Fibroblast of the conjunctiva (primary cell): ENCODE measurements at places on chromosomes 4 and X.

- no peak for DNase-seq
These were observed 21.3 kb upstream of the CXCL6 start for GRCh38 chr4:73815145-73815544.

- no peak for DNase-seq
These were observed 24.2 kb downstream of the L1CAM start for GRCh38 chrX:153861733-153862310.

DNA sequence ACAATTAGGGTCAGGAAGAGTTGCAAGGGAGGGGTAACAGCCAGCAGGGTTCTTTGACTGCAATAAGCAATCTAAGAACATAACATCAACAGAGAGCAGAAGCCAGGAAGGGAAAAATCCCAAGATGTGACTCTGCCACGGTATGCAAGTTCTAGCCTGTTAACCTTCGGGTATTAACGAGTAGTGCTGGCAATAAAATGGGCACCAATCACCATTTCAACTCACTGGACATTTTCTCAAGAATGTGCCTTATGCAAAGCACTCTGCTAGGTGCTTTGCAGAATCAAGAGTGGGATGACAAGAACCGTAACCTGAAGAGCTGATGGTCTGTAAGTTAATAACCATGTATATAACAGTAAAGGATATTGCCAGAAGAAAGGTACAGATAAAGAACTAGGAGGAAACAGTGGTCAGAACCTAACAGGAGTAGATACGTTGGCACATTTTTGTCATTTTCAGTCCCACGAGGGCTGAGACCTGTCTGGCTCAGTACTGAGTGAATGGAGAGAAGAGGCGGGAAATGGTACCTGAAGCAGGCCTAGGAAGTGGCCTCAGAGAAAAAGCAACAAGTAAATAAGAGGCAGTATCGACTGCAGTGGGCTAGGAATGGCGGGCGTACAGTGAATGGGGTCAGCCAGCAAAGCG, 2.7 kb downstream of the ELOVL6 start:
- no peak for DNase-seq

DNA sequence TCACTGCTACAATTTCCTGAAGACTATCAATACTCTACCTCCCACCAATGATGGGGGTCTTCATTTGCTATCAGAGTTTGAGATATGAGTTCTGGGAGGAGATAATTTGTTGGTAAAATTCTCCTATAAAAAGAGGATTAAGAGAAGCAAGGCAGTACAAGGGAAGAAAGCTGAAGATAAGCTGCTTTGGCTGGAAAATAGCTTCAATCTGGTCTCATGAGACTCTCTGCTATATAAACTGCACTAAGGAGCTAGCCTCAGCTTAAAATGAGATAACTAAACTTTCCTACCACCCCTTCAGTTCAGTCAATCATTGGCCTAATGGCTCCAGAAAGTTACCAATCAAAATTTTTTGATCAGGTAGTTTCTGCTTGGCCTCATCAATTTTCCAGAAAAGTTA, 2105.0 kb downstream of the ARAP2 start:
- DNase-seq: no peak

DNA sequence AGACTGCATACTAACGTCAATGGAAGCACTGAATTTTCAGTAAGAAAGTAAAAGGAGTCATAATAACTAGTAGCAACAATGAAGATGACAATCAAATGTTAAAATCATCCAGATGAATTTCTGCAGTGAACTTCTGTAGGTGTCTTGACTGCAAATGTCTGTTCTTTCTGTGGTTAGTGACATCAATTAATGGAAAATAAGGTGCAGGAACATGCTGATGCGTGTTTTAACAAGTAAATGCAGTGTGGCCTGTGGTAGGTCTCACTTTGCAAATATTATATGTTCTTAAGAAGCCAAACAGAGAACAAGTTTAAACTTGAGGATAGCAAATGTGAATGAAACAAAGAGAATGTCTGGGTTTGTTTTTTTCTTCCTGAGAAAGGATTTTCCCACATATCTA, 2.6 kb upstream of the DTHD1 start:
- no peak for DNase-seq

GRCh38 chr4:111776561-111776960, 368.7 kb upstream of the FAM241A start:
- no peak for DNase-seq

- no peak for DNase-seq
These were observed 43.0 kb upstream of the TEX13D start for GRCh38 chrX:124289443-124289842.

GRCh38 chr4:81494031-81494431, 22.3 kb upstream of the RASGEF1B start:
- no peak for DNase-seq

DNA sequence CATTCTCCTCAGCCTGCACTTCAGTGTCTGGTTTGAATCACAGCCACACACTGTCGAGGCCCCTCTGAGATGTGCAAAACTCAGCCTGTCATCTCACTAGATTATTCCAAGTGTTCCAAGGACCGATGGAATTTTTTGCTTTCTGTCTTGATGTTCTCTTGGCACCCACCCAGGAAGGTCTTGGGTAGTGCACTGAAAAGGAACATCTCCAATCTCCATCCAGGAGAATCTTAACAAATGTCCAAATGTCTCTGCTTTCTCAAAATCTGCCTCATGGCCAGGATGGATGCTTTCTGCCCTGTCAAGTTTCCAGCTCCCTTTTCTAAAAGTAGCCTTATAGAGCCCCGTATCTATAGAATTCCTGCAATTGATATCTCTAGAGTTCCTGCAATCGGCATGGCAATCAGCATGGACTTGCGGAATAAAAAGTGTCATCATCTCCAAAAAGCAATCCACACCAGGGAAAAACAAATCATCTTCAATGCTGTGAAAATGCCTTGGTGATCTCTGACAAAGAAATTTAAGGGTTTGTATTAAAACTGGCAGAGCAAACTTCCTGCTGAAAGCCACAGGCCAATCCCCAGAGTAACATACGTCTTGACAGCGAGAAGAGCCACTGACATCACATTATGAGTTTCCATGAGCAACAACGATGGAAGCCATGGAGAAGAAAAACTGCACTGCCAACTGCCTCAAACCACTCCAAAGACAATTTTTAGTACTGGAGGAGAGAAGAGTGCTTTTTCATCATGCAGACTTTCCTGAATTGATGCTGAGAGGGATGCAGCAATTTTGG, 215.3 kb upstream of the FAM9B start:
- no peak for DNase-seq

GRCh38 chrX:98065151-98065550, 1181.4 kb downstream of the RPA4 start:
- no peak for DNase-seq

DNA sequence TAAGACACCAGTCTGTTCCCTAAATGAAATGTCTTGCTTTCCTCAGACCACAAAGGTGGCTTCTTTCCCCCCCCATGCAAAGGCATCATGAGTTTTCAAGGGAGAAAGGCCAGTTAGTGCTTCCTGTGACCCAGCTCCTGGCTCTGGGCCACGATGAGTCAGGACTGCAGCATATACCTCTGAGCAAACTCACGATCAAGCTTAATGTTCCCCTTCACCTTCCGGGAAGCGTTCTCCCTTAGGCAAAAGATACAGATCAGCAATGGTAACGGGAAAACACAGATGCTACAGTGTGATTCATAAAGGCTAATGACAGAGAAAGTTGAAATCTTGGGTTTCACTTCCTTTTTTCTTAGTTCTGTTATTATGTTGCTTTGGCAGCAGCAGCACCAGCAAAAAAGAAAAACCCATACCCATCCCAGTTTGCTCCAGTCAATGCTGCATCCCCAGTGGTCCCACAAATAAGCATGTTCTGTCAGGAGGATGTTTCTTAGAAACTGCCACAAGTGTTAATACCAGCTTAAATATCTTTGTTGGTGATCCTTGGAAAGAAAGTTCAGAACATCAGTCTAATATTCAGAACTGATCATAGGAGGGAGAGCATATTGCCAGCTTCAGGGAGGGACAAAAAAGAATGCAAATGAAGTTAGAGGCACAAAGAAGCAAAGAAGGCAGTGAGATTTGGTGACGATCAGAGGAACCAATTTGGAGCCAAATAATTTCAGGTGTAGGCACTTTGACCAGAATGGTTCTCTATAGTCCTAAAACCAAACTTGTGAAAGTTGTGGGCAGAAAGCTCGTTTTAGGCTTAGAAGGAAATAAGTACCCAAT, 41.2 kb downstream of the LONRF3 start:
- DNase-seq: peak; percentile 56

DNA sequence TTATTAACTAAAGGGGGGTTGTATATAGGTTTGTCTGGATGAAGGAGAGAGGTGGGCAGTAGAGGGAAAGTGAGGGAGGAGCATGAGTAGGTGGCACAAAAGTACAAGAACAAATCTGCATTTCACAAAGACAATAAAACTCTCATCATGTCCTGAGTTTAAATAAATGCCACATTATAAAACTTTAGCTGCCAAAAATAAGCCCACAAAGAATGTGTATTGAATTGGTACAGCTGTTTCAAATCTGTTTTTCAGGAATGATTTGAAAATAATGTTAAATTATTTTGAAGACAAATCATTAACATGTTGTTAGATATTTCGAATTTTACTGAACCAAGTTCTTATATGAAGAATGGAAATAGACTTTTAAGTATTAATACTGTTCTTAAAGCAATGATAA, 5.8 kb downstream of the CNKSR2 start:
- no peak for DNase-seq

GRCh38 chrX:129609395-129609794, 45.4 kb downstream of the APLN start:
- DNase-seq: no peak

DNA sequence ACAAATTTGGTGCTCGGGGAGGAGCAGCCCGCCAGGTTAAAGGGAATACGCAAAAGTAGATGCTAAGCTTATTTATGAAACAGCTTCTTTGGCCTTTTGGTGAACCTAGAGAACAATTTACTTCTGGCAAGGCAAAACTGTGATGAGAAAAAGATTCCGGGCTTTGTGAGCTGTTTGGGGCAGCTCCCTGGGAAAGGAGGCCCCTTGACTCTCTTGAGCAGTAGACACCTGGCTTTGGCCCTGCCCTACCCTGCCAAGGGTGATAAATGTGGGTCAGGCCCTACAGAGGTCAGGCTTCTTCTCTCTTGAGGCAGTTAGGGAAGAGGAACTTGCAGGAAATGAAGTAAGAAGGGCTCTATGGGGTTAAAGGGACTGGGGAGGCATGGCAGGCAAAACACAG, 509.6 kb downstream of the MID1IP1 start:
- DNase-seq: no peak

GRCh38 chrX:132375941-132376340, 112.9 kb downstream of the MBNL3 start:
- DNase-seq: no peak

- no peak for DNase-seq
These were observed 178.7 kb upstream of the LDB2 start for GRCh38 chr4:17077105-17077504.

DNA sequence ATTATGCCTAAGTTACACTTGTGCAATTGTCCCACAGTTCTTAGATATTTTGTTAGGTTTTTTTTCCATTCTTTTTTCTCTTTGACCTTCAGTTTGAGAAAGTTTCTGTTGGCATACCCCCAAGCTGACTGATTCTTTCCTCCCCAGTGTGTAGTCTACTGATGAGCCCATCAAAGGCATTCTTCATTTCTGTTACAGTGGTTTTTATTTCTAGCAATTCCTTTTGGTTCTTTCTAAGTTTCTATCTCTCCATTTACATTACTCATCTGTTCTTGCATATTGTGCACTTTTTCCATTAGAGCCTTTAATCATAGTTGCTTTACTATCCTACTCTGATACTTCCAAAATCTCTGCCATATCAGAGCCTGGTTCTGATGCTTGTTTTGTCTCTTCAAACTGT, 31.9 kb downstream of the CASP6 start:
- no peak for DNase-seq

GRCh38 chr4:5143940-5144339, 92.7 kb downstream of the STK32B start:
- DNase-seq: no peak

DNA sequence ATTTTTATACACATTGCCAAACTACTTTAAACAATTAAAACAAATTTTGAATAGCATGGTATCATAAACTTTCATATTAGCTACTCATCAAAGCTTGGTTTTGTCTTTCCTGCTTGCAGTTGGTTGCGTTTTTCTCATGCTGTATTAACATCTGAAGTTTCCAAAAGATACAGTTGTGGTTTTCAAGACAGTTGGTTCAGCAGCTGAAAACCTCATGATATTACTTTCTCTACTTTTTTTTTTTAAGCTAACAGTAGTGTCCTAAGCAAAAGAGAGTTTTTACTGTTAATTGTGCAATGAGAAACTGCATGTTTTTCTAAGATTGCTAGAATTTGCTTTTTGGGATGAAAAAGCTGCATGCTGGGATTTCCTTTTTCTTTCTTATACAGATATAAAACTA, 15.2 kb downstream of the RUFY3 start:
- DNase-seq: no peak

GRCh38 chr4:146340798-146341197, 126.5 kb downstream of the REELD1 start:
- peak; percentile 4 for DNase-seq
